GM20000 (cell line): ENCODE measurements at places on chromosomes 12 and 14.

GRCh38 chr12:65296508-65297265, 18.2 kb downstream of the MSRB3 start:
- no peak for DNase-seq

- no peak for DNase-seq
These were observed 238.3 kb downstream of the GALC start for GRCh38 chr14:87754520-87755223.

- no peak for DNase-seq
These were observed 451.8 kb upstream of the TBX3 start for GRCh38 chr12:115135800-115136211.

DNA sequence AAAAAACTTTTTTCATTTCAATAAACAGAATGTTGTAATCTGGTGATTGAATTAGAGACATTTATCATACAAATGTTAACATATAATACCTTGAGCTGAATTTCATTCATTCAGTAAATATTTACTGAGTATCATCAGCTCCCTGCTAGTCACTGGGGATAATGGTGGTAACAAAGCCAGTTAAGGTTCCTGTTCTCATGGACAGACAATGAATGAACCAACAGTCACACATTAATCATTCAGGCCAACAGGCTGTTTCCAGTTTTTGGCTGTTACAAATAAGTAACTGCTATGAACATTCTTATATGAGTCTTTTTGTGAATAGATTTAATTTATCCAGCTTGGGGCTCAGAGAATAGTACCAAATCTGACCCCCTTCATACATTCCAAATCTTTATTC, 13.5 kb downstream of the EXD2 start:
- no peak for DNase-seq

DNA sequence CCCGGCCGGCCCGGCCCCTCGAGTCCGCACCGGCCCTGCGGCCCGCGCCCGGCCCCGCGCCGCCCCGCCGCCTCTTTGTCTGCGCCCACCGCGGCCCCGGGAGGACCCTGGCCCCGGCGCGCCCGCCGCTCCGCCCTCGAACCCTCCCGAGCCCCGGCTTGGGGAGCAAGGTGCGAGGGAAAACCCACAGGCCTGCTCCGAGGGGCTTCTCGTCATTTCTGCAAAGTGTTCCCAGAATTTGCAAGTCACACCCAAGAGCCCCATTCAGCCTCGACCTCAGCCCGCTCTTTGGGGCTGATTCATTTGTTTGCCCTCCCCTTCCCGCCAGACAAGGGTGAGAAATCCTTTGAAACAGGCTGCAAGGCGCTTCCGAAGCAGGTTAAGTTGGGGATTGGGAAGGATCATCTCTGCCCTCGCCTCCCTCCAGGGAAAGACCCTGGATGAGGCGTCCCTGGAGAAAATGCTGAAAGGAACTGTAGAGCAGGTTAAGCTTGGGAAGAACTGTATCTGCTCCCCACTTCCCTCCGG, 325 bp upstream of the CLIP1 start:
- DNase-seq = peak; percentile 39

GRCh38 chr12:3792623-3793288, 39.8 kb upstream of the CRACR2A start:
- no peak for DNase-seq
